ENCODE measurements at places on chromosomes 7 and 10.
A peak's percentile ranks its signal among the peaks of the same experiment; 100 is the strongest.

- no peak for DNase-seq
These were observed 40.6 kb downstream of the CCDC3 start for GRCh38 chr10:12960941-12961340.

DNA sequence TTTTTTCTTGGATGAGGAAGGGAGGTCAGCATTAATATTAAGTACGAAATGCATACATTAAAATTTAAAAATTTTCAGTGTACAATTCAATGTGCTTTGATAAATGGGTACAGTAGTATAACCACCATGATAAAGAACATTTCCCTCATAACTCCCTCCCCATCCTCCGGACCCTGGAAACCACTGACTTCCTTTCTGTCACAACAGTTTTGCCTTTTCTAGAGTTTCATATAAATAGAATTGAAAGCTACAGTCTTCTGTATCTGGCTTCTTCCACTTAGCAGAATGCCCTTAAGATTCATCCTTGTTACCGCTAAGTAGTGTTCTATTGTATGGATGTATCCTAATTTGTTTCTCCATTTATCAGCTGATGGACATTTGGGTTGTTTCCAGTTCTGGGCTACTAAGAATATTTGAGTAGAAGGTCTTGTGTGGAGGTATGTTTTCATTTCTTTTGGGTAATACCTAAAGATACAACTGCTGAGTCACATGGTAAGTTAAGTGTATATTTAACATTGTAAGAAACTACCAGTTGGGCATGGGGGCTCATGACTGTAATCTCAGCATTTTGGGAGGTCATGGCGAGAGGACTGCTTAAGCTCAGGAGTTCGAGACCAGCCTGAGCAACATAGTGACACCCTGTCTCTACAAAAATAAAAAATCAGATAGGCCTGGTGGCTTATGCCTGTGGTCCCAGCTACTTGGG is 30.8 kb downstream of the ABI1 start:
- no peak for DNase-seq

GRCh38 chr10:14673189-14673861 is 101.4 kb downstream of the FAM107B start:
- no peak for DNase-seq

- no peak for DNase-seq
These were observed 13.0 kb upstream of the SMARCD3 start for GRCh38 chr7:151261529-151261928.

DNA sequence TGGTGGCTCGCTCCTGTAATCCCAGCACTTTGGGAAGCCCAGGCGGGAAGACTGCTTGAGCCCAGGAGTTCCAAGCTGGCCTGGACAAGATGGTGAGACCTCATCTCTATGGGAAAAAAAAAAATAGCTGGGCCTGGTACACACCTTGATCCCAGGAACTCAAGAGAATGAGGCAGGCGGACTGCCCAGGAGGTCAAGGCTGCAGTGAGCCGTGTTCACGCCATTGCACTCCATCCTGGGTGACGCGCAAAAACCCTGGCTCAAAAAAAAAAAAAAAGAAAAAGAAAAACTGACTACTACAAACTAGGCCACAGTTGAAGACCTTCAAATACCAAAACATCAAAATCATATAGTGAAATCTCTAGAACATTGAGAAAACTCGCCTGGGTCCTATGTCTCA is 3.9 kb downstream of the BRAT1 start:
- no peak for DNase-seq

DNA sequence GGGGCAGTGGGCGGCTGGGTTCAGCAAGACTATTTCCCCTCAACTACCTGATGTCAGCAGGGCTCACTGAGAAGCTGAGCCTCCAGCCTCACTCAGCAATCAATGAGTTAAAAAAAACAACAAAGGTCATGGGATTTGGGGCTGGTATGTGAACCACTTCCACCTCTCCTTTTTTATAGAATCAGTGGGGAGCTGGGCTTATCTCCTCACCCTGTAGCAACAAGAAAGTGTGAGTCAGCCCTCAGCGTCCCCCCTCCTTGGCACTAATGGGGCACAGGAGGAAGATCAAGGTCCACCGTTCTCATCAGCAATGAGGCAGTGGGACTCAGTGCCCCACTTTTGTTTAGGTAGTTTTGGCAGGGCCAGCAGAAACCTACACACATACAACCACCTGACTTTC is 823.5 kb upstream of the POM121L12 start:
- no peak for DNase-seq

GRCh38 chr10:11448545-11449244 is 162.8 kb downstream of the USP6NL start:
- no peak for DNase-seq

DNA sequence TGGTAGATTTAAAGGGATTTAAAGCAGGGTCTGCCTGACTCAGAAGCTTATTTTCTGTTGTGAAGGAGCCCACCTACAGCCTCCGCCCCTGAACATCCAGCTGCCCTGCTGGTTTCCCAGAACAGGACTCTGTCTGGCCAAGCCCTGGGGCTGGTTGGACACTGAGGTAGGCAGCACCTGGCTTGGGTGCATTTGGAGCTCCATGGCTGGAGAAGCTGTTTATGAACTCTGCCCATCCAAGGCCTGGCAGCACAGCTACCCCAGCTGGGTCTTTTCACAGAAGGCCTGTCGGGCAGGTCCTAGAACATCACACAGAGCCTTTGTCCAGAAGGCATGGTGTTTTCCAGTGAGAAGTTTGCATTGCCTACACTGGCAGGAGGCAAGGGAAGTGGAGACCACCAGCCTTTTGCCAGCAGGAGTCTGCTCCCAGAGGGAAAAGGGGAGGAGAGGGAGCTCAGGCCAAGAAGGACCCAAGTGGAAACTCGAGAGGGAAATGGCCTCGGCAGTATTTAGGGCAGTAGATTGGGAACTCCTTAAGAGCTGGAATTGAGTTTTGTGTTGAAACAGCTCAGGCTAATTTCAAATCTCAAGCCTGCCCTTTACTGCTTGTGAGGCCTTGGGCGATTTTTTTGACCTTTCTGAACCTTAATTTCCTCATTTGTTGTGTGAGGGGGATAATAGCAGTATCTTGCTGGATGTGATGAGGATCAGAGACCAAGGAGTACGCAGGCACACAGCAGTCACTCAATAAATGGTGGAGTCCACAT is 12.3 kb upstream of the PDCD4 start:
- no peak for DNase-seq

- DNase-seq = no peak
These were observed 44.7 kb downstream of the EBF3 start for GRCh38 chr10:129919358-129919757.

- DNase-seq = no peak
These were observed 584.7 kb upstream of the SEMA3D start for GRCh38 chr7:85771516-85771915.

DNA sequence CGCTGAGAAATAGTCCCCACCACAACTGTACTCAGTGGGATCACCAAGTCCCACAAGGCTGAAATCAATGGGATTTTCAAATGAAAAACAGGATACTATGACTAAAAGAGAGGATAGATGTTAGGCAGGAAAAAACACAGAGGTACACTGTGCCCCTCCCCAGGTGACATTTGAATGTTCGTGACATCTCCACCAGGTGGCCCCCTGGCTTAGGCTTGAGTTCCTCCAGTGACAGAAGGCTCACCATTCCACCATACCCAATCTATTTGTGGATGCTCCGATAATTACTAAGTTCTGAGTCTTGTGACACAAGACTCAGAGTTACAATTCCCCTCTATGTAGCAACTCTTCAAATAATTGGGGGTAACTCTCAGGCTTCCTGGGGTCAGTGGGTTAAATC is 77.5 kb upstream of the KCNMA1 start:
- DNase-seq = no peak

- DNase-seq = no peak
These were observed 254.8 kb upstream of the ZNF32 start for GRCh38 chr10:43903451-43903850.

GRCh38 chr10:6514180-6514579 is 65.9 kb downstream of the PRKCQ start:
- DNase-seq = no peak

GRCh38 chr10:101195921-101196320 is 33.3 kb downstream of the LBX1 start:
- no peak for DNase-seq

DNA sequence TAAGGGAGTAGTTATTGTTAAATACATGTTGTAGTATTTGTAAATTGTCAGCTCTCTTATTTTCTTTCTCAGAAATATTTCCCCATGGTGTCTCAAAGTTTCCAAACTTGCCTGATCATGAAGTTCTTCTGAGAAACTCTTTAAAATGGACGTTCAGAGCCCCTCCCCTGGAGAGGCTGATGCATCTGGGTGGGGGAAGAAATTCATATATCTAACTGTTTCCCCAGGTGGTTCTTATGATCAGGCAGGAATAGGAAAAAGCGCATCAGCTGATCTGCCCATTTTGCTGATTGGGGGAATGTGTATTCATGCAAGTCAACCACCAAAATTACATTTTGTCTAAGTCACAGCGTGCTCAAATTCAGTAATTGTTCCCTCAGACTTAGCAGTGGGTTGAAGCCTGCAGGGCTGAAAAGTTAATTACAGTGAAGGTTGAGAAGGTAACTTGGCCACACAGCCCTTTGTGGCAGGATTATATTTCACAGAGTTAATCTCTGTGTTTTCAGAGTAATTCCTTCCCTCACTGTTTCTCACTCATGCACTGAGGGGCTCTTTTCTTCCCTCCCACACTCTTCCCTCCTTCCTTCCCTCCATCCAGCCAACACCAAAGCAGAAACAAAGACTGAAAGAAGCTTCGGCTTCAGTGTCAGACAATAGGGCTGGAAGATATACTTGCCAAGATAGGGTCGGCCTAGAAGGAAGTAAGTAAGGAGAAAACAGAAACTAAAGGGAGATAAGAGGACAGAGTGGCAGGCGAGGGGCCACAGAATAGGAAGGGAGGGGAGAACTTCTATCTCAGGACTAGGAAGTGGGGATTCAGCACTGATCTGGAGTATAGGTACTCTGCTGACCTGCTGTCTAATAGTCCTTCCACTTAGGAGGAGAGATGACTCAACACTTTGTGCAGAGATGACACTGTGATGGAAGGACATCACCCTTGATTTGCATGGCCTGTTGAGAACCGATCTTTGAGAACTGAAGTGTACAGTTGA is 50.5 kb upstream of the STARD3NL start:
- DNase-seq = no peak

DNA sequence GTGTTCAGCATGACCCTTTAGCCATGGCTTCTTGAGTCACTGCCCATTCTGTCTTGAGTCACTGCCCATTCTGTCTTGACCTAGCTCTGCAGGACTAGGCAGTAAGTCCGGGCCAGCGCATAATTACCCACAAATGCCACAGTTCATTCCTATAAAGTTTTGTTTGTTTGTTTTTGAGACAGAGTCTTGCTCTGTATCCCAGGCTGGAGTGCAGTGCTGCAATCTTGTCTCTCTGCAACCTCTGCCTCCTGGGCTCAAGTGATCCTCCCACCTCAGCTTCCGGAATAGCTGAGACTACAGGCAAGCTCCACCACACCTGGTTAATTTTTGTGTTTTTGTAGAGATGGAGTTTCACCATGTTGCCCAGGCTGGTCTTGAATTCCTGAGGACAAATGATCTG is 32.7 kb upstream of the TARP start:
- DNase-seq = no peak

DNA sequence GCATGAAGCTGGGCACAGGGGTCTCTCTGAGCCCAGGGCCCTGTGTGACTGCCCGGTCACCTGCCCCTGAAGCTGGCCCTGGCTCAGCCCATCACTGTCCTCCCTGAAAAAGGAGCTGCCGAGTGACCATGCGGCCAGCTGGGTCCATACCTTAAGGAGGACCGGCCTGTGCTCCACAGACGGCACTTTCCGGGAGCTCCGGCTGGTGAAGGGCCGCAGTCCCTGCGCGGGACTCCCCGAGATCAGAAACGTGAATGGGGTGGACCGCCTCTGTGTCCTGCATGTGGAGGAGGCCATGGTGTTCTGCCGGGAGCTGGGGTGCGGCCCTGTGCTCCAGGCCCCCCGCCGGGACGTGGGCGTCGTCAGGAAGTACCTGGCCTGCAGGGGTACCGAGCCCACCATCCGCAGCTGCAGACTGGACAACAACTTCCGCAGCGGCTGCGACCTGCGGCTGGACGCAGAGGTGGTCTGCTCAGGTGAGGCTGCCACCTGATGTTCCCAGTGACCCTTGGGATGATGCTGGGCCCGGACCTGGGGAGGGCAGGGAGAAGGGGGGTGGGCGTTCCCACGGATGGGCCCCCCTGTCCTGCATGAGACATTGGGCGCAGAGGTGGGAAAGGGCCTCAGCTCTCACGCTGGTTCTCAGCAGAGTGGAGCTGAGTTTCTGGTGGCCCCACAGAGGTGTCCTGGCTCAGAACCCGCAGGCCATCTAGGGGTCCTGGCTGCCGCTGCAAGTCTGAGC is 3.5 kb downstream of the SCART1 start:
- no peak for DNase-seq

DNA sequence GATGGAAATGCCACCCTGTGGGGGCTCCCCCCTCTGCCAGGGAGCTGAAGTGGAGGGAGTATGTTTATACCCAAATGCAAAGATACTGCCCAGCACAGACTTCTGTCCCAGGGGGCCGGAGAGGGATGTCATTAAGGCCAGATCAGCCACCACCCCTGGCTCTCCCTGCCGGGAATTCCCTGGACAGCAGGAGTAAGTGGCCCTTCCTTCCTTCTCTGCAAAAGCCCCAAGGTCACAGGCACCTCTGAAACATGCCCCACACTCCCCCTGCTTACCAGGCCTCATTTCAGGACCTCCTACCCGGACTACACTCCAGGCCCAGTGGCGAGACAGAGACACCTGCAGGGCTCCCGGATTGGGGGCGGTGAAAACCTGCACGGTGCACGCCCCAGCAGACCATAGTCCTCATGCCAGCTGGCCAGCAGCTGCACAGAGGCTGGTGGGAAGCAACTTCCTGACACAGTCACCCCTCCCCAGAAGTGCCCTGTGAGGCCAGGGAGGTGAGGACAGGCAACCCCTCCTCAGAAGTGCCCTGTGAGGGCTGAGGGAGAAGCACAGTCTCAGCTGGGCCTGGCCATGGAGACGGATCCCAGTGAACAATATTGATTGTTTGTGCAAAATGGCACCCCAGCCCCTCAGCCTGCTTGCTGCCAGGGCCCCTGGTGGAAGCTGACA is 33.0 kb upstream of the RET start:
- DNase-seq = no peak

- no peak for DNase-seq
These were observed 396.6 kb downstream of the PLXNA4 start for GRCh38 chr7:132179681-132180080.

GRCh38 chr10:17847585-17848296 is 38.6 kb downstream of the MRC1 start:
- DNase-seq = peak; percentile 11

DNA sequence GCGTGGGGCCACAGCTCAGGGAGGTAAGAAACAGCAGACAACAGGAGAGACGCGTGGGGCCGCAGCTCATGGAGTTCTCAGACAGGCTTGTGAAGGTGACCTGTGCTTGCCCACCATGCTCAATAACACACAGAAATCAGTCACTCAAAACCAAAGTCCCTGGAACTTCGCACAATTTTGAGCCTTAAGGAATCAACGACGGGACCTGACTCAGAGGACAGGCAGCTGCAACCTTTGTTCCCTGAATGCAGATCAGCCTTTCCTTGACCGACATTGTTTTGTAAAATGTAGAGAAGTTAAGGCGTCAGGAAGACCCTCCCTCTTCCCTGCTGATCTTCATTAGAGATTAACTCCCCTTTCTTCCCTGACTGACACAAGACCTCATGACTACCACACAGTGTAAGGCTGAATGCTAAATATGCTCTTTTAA is 8.5 kb upstream of the KNDC1 start:
- no peak for DNase-seq

GRCh38 chr7:47721670-47722069 is 139.8 kb upstream of the TNS3 start:
- DNase-seq = no peak

All from KG1 (cell line).